ENCODE measurements at places on chromosomes 11 and 22. TPM values are rescaled to one million over a fixed set of nuclear protein-coding genes. Genes with fewer than 3 reads are reported as not detected.

STK33 gene
- total RNA-seq = 6.1 TPM

C11orf16 gene
- total RNA-seq = not detected

- DNase-seq = peak; percentile 28
- peaks cover 27% of the 10 kb centered on the region for H3K4me1 ChIP-seq
- peaks cover 15% of the 10 kb centered on the region for H3K36me3 ChIP-seq
Measured at GRCh38 chr22:35400501-35400790, 506 bp downstream of the MCM5 start.

- H3K36me3 ChIP-seq = no peaks in the 10 kb centered on the region
- no peaks in the 10 kb centered on the region for H3K4me1 ChIP-seq
- no peak overlapping the region for H3K4me3 ChIP-seq
- no peaks in the 10 kb centered on the region for H3K27me3 ChIP-seq
- H3K27ac ChIP-seq = no peak overlapping the region
- DNase-seq = no peak
Measured at GRCh38 chr11:23570828-23571227, 710.6 kb upstream of the CCDC179 start.

DNA sequence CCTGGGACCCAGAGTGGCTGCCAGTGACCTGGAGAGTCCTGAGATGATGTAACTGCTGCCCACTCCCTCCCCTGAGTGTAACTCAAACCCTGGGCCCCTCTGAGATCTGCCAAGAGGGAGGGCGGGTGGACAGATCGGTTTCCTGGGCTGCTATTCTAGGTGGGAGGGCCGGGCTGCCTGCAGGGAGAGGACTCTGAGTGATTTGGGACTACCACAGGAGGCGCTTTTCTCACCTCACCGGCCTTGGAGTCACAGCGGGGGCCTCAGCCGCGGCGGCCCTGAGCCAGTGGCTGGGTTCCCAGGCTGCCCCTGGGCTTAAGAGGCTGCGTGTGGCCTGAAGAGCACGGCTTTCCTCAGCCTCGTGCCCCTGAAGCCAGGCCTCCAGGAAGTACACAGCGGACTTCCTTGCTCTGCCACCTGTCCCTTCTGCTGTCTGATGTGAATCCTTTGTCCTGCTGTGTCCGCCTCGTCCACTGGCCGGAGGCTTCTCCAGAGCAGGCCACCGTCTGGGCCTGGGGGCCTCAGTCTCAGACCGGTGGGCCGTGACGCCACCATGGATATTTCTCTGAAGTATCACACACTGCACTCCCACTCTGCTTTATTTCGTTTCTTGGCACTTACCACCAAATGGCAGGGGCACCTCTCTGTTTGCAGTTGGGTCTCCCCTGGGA lies 11.5 kb downstream of the RELT start:
- no peak overlapping the region for H3K4me3 ChIP-seq
- no peaks in the 10 kb centered on the region for H3K27me3 ChIP-seq
- peaks cover 40% of the 10 kb centered on the region for H3K4me1 ChIP-seq
- no peaks in the 10 kb centered on the region for H3K36me3 ChIP-seq
- DNase-seq = no peak

- peaks cover 10% of the 10 kb centered on the region for H3K36me3 ChIP-seq
- H3K4me3 ChIP-seq = peak overlapping the region; percentile 98
- no peak overlapping the region for H3K27ac ChIP-seq
- DNase-seq = no peak
Measured at GRCh38 chr11:64304032-64304315, 1.4 kb upstream of the ESRRA start.

GRCh38 chr22:38937036-38937435 lies 20.4 kb upstream of the APOBEC3A start:
- peaks cover 56% of the 10 kb centered on the region for H3K27me3 ChIP-seq
- H3K4me3 ChIP-seq = no peak overlapping the region
- no peak overlapping the region for H3K27ac ChIP-seq
- H3K36me3 ChIP-seq = no peaks in the 10 kb centered on the region

DNA sequence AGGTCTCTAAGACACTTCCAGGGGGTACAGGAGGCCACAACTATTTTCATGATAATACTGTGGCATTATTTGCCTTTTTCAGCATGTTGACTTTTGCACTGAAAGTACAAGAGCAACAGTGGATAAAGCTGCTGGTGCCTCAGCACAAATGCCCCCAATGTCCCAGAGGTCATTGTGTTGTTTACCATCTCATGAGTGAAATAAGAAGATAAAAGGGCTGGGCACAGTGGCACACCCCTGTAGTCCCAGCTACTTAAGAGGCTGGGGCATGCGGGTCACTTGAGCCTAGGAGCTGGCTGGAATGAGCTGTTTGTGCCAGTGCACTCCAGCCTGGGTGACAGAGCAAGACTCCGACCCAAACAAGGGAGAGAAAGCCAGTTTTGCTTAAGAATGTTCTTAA lies 72.6 kb upstream of the RAB1B start:
- no peak overlapping the region for H3K27ac ChIP-seq
- no peak overlapping the region for H3K4me3 ChIP-seq
- no peaks in the 10 kb centered on the region for H3K4me1 ChIP-seq
- H3K36me3 ChIP-seq = peaks cover 16% of the 10 kb centered on the region
